ENCODE measurements at places on chromosomes 16 and 17.

DNA sequence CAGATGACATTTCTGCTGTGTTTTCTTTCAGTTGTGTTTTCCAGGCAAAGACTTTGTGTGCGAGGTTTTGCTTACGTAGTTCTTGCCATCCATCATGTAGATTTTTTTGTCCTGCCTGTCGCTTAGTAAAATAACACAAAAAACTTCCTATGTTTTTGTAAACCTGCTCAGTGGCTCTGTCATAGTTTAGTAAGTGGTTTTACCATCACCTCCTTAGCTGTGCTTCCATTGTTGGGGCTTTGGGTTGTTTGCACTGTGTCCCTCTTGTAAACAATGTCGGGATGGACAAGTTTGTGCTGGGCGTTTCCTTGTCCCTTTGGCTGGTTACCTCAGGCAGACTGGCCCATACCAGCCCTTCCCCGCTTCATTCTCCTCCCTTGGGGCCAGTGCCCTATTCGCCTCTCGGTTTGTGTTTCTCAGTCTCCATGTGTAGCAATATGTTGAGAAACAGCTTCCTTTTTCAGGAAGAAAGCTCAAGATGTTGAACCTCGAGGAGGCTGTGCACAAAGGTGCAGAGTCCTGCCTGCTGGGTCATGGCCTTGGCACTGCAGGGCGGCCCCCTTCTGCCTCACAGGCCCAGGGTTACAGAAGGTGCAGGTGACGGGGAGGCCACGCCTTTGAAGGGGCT, 74.6 kb downstream of the KSR1 start:
- DNase-seq = no peak

DNA sequence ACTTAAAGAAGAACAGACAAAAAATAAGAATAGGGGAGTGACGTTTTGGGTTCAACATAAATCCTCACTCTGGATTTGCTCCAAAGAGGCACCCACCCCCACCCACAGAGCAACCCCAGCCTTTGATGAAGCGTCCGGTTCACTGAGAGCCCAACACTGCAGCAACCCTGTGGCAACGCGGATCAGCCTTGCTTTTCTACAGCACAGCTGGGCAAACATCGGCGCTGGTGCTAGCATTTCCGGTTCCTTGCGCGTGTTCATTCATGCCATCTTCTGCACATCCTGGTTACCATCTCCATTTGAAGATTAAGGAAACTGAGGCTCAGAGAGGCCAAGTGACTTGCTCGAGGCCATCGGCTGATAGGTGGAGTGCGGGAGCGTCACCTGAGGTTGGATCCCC, 8.7 kb upstream of the GINS2 start:
- DNase-seq = no peak

DNA sequence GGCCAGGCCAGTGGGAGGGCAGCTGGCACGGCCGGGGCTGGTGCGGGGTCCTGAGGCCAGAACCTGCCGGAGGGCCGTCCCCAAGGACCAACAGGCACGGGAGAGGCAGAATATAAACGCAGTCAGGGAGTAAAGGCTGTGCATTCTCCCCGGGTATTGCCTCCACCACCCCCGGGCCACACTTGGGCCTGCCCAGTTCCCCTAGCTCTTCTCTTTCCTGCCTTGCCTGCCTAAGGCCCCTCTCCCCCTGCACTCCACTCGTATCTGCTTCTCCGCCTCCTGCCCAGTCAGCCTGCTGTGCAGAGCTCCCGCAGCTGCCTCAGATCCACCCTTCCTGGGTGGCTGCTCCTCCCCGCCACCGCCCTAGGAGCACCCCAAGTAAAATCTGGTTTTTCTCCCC, 5.0 kb upstream of the RPH3AL start:
- DNase-seq = no peak

- DNase-seq = no peak
These were observed 117.0 kb downstream of the METRNL start for GRCh38 chr17:83196366-83196765.

DNA sequence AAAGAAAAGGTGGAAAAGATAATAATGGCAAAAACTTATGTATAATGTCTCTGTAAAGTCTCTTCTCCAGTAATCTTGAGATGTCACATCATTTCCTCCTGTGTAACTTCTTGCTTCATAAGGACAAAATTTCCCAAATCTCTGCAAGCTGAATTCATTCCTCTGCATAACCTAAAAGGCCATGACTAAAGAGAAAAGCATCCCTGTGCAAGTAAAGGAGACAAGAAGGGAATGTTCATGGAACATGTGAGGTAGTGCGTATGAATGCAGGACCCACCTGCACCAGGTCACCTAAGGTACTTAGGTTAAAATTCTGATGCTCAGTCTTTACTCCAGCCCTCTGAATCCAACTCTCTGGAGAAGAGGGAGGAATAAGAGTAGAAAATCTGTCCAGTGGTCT, 46.9 kb upstream of the NLK start:
- DNase-seq = no peak
